Lung microvascular endothelial cell (primary cell): ENCODE measurements at places on chromosomes 5 and 9. TPM values are rescaled to one million over a fixed set of nuclear protein-coding genes. Genes with fewer than 3 reads are reported as not detected.
A peak's percentile ranks its signal among the peaks of the same experiment; 100 is the strongest.

The PHF19 gene
- total RNA-seq = 9.3 and 22.2 TPM in 2 replicates

- DNase-seq = no peak
Measured at GRCh38 chr5:106737111-106737510, 933.6 kb downstream of the EFNA5 start.

- no peak for DNase-seq
Measured at GRCh38 chr9:112615584-112616266, 102.2 kb downstream of the INIP start.

DNA sequence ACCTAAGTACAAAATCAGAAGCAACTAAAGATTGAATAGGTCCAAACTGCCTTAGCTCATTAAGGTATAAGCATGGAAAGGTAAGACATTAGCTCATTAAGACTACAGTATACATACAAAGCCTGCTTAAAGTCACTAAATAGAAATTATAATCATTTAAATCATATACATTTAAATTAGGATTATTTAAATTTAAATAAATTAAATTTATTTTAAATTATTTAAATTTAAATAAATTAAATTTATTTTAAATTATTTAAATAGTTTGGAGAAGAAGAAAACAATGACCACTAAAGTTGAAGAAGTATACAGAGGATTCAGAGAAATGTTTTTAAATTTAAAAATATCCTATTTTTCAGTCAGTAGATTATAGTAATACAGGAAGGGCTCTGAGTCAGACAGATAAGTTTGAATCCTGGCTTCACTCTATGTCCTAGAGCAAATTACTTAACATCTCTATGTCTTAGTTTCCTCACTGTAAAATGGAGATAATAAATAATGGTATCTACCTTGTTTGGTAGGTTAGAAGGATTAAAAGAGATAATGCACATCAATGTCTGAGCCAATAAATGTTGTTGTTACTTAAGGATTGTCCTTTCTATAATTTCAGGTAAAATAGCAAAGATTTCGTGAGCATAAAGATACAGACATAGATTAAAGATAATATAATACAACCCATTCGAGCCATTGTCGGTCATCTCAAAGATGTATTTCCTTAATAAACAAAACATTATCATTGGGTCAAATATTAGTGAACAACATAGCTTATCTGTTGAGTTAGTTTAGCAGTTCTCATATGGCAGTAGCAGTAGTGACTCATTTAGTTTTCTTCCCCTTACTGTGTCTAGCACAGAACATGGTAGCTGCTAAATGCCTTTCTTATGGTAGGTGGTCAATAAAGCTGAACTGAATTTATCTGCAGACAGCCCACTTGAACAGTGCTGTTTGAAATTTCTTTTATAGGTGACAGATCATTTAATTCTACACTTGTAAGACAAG lies 100.6 kb downstream of the KIAA0825 start:
- DNase-seq = peak; percentile 6

GRCh38 chr9:18396102-18396728 lies 77.7 kb upstream of the ADAMTSL1 start:
- peak; percentile 43 for DNase-seq
